Activated T-cell treated with anti-CD3 and anti-CD28 coated beads, Interleukin-2, amount 50 U/mL, for 1 hour (primary cell): ENCODE measurements at places on chromosomes 7 and 10.

GRCh38 chr10:20552382-20552781 lies 344.7 kb downstream of the NEBL start:
- no peak for DNase-seq

DNA sequence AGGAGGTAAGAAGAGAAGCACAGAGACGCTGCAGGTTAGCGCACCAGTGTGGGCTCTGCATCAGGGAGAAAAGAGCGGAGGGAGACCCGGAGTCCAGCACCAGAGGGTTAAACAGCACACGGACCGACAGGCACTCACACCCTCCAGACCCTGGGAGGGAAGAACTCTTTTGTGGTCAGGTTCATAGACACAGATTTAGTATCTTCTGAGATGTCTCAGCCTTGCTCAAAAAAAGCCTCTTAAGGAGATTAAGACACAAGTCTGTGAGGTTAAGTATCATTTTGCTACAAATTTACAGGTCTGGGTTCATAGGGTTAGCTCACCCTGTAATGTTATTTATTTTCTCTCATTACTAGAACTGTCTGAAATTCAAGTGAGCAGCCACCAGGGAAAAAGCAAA lies 16.8 kb upstream of the NDST2 start:
- no peak for DNase-seq

GRCh38 chr7:2602406-2603043 lies 29.3 kb upstream of the TTYH3 start:
- DNase-seq, result no peak

DNA sequence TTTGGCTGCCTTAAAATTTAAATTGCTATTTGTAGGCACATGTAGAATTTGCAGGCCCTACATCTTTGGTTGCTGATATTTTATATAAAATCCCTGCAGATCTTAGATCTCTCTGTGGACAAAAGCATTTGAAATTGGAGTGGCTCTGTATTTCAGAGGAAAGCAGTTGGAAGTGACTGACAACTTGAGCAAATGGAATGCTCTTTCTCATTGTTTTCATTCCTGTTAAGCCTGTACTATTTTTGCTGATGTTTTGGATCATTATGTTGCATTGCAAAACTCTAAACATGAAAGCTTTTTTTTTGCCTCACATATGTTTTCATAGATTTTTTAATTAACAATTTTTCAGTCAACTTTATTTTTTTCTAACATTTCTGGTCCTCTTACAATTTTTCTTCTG lies 251.2 kb upstream of the MDFIC start:
- no peak for DNase-seq

DNA sequence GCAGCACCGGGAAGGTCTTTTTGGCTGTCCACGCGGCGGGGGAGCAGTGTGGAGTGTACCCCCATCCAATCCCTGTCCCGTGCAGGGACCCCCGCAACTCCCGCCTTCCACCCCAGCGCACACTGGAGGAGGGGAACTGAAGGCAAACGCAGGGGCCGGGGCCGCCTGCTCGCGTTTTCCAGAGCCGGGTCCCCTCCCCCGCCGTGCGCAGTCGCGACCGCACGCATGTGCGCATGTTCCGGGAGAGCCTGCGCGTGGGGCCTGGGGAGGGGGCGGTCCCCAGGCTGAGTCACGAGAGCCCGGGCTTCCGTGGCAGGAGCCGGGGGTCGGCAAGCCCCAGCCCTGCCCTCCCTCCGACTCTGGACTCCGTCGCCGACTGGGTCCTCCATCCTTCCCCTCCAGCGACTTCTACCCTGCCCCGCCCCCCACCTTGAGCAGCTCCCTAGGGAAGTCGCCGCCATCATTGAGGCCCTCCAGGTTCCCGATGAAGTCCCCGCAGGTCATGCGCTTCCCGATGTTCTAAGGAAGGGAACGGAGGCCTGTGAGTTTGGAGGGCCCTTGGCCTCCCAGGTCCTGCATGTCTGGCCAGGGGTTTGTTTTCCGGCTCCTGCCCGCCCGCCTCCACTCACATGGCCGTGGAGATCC lies 8.0 kb downstream of the PSD start:
- DNase-seq, result peak; percentile 71

DNA sequence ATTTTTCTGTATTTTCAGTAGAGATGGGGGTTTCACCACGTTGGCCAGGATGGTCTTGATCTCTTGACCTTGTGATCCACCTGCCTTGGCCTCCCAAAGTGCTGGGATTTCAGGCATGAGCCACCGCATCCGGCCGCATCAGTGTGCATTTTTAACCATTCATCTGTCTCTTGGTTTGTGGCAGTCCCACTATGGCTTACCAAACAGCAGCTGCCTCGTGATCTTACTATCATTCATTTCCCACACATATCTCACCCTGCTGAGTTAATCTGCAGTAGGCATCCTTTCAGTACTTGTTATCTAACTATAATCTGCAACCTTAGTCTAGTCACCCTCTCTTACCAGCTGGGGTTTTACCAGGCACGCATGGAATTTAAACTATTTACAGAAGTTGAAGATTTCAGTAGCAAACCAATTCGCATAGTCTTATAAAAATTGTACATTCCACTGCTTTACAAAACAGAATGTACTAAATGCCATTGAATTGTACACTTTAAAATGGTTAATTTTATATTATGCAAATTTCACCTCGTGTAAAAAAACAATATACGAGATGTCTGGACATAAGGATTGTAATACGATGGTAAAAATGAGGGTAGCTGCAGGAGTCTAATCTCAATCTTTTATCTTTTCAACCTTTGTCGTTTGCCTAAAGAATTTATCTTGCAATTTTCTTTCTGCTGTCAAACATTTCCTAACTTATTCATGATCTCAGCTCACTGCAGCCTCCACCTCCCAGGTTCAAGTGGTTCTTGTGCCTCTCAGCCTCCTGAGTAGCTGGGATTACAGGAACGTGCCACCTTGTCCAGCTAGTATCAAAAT lies 4.6 kb upstream of the TBC1D12 start:
- no peak for DNase-seq

DNA sequence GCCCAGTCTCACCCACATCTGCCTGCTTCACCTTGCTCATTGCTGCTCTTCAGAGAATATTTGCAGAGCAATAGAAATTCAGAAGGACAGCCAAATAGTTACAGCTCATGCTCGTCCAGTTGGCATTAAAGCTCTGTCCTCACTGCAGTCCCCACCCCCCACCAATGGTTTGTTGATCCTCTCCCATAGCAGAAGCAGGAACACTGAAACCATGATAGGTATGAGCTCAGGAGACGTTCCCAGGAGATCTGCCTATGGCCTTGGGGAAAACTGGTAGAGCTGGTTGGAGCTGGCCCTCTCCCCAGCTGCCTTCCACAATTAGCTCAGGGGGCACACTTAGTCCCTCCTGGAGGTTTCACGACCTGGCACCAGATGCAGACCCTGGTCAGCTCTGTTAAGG lies 68.6 kb upstream of the KMT2C start:
- DNase-seq, result no peak

DNA sequence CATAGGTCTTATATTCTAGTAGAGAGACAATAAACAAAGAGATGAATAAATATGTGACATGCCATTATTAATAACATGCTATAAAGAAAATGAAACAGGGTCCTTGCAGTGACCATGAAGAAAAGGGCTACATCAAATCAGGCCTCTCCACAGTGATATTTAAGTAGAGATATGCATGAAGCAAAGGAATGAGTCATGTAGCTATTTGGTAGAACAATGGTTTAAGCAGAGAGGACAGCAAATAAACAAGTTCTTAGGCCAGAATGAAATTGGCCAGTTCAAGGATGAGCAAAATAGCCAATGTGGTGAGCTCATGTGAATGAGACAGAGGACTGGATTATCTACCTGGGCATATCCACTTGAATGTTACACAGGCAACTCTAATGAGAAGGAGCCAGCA lies 172.2 kb upstream of the FERD3L start:
- no peak for DNase-seq

DNA sequence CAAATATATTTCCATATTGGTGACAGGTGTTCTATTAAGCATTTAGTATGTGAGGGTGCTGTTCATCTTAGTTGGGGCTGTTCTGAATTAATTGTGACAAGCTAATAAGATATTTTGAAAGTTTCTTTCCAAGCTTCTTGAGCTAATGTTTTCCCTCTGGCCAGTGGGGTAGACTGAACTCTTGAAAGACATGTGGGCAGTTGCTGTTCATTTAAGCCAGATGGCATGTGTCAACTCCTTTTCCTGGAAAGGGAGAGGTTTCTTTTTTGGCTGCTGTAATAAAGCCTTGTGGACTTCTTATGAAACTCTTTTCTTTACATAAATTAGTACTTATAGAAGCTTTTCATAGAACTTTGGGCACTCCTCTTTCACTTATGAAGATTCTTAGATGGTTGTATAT lies 21.7 kb downstream of the RAB18 start:
- DNase-seq, result no peak

DNA sequence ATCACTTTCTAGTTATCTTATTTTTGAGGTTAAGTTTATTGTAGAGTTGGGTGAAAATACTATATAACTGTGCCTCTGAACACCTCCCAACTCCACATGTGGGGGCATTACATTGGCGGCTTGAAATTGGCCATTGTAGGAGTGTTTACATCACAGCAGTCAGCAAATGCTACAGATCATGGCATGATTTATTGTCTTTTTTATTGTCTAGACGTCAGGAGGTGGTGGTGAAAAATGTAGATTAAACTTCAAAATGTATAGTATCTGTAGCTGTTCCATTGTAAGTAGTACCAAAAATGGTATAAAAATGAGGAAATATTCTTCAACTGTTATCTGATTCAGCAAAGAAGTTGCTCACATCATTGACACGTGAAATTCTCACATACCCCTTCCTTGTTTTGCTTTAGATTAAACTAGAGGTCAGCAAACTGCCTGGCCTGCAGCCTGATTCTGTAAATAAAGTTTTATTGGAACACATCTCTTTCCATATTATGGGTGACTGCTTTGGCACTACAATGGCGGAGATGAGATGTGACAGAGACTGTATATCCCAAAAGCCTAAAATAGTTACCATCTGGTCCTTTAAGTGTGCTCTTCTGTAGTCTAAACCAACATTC lies 35.0 kb downstream of the TAF3 start:
- no peak for DNase-seq

DNA sequence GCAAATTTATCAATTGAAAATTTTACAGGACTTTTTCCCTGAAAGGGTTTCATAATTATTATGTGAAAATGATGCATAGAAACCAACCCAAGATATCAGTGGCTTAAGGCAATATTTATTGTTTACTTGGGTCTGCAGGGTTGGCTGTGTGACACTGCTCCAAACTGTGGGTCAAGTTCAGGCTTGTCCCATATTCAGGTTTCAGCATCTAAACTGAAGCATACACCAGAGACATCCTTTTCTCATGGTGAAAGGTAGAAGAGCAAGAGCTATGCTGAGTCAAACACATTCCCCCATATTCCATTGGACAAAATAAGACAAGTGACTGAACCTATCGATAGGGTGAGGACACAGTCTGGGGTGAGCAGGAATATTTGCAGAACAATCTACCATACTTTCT lies 110.9 kb downstream of the MAPK8 start:
- no peak for DNase-seq

GRCh38 chr10:44395902-44396670 lies 11.2 kb upstream of the CXCL12 start:
- DNase-seq, result no peak

- no peak for DNase-seq
These were observed 11.0 kb downstream of the SH2B2 start for GRCh38 chr7:102297487-102298218.

DNA sequence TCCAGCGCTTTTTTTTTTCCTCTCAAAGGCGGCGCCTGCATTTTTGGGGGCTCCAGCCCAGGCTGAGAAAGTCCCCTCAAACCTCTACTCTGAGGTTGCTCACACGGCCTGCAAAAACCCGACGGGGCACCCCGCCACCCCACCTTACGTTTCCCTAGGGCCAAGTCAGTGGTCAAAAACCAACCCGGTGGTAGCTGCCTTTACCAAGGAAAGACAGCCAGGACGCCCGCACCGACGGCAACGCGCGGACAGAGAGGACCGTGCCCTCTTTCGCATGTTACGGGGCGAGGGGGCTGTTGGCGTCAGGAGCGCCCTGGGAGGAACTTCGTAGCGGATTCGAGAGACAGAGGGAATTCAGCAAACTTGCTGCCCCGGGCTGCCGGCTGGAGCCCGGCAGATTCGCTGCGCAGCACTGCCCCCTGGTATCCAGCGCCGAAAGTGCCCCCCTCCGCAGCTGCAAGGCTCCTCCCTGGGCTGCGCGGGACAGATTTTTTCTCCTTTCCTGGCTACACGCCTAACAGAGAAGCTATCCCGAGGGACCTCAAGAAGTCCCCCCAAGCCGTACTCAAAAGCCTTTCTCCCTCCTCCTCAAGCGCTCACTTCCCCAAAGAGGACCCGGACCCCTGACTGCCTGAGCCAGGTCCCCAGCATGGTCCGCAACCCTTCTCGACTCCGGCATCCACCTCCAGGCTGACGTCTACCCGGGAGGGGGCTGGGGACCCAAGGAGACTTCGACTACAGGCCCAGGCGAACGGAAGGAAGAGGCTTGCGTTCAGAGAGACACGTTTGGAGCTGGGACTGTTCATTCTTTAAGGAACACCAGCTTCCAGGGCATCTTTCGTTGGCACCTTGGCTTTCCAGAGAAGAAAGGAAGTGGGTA lies 27.7 kb upstream of the VAX1 start:
- DNase-seq, result peak; percentile 34

GRCh38 chr10:7406712-7407333 lies 4.0 kb downstream of the SFMBT2 start:
- DNase-seq, result no peak

GRCh38 chr10:60490013-60490412 lies 100.3 kb upstream of the ANK3 start:
- DNase-seq, result no peak

- DNase-seq, result no peak
These were observed 4.6 kb upstream of the ZNF425 start for GRCh38 chr7:149130572-149131198.

GRCh38 chr7:732094-732541 lies 5.0 kb upstream of the PRKAR1B start:
- DNase-seq, result peak; percentile 45

DNA sequence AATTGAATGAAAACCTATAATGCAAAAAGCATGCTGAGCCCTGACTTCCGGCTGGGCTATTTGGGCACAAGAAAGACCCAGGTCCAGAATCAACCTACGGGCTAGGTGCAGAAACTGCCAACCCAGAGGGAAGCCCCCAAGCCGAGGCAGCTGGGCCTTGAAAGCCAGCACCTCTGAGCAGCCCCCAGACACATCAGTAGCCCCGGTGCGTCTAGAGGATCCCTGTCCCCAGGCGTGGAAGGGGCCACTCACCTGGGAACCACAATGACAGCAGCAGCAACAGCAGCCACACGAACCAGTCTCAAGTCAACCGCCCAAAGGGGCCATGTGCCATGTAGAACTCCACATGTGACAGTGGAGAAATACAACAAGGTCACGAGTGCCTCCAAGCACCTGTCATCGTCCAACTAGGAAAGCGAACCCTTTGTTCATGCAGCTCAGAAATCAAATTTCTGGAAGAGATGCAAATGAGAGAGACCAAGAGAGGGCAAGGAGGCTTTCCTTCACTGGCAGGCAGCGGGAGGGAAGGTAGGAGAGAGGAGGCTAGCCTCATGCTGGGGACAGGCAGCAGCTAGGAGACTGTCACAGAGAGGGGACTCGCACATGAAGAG lies 57.5 kb upstream of the CHST15 start:
- no peak for DNase-seq

GRCh38 chr7:78311181-78311580 lies 512.6 kb downstream of the PHTF2 start:
- no peak for DNase-seq
